ENCODE measurements at places on chromosomes 1 and 21. TPM values are rescaled to one million over a fixed set of nuclear protein-coding genes. Genes with fewer than 3 reads are reported as not detected.

The DCDC2B gene
- not detected for total RNA-seq

The MXRA8 gene
- total RNA-seq, result 0.32 TPM

The MRPS6 gene
- total RNA-seq, result 46.6 TPM

The FCRL1 gene
- total RNA-seq, result not detected

The FOXD3 gene
- 0.90 TPM for total RNA-seq

The USP48 gene
- total RNA-seq, result 16.1 TPM

The NCF2 gene
- 2.9 TPM for total RNA-seq

The PPT1 gene
- 61.6 TPM for total RNA-seq

The RUNX1 gene
- total RNA-seq, result 10.7 TPM

The OR10R2 gene
- total RNA-seq, result not detected

The NTMT2 gene
- not detected for total RNA-seq

The TEKT2 gene
- total RNA-seq, result not detected

The LY9 gene
- 0.06 TPM for total RNA-seq

The MOB3C gene
- 4.8 TPM for total RNA-seq

The FCRL4 gene
- not detected for total RNA-seq

The MPZ gene
- 0.35 TPM for total RNA-seq

The LRRC53 gene
- not detected for total RNA-seq

The RGS13 gene
- total RNA-seq, result not detected

The ARHGAP30 gene
- 0.07 TPM for total RNA-seq

The OR2AK2 gene
- total RNA-seq, result not detected

The LRRC39 gene
- 0.05 TPM for total RNA-seq

The KIAA0040 gene
- 0.16 TPM for total RNA-seq

The PCSK9 gene
- total RNA-seq, result 4.4 TPM

The KRTAP19-1 gene
- not detected for total RNA-seq

The TTLL10 gene
- not detected for total RNA-seq

The GNAT2 gene
- total RNA-seq, result not detected

The TSPAN2 gene
- 0.95 TPM for total RNA-seq

The CRNN gene
- total RNA-seq, result not detected

The CAPZB gene
- total RNA-seq, result 249 TPM

The LCE6A gene
- total RNA-seq, result not detected

The HTR6 gene
- total RNA-seq, result 0.22 TPM

The GBP7 gene
- not detected for total RNA-seq

The GJA8 gene
- total RNA-seq, result not detected

The CYP4A22 gene
- total RNA-seq, result not detected

The SLAMF8 gene
- total RNA-seq, result not detected

The IGFN1 gene
- total RNA-seq, result 1.1 TPM

The CBR3 gene
- total RNA-seq, result 16.4 TPM

The ACTN2 gene
- total RNA-seq, result 0.02 TPM

The EPHX1 gene
- 236 TPM for total RNA-seq

The APOBEC4 gene
- not detected for total RNA-seq

The SLC44A5 gene
- not detected for total RNA-seq

The TPTE gene
- total RNA-seq, result not detected

The TENT5C gene
- 0.07 TPM for total RNA-seq

The ARMH1 gene
- 0.28 TPM for total RNA-seq

The AK4 gene
- total RNA-seq, result 22.4 TPM

The OR6K3 gene
- total RNA-seq, result not detected

The SLC9A1 gene
- 13.2 TPM for total RNA-seq

The ADCY10 gene
- total RNA-seq, result 0.17 TPM

The HUNK gene
- 1.7 TPM for total RNA-seq

The SLC16A4 gene
- 41.3 TPM for total RNA-seq

The TSACC gene
- total RNA-seq, result 1.4 TPM

The KRTAP13-4 gene
- total RNA-seq, result not detected

The CHRM3 gene
- 0.06 TPM for total RNA-seq
